ENCODE measurements at places on chromosomes 16 and 17.
A peak's percentile ranks its signal among the peaks of the same experiment; 100 is the strongest.

- DNase-seq, result no peak
Measured at GRCh38 chr17:21167303-21167702, 40.5 kb downstream of the DHRS7B start.

DNA sequence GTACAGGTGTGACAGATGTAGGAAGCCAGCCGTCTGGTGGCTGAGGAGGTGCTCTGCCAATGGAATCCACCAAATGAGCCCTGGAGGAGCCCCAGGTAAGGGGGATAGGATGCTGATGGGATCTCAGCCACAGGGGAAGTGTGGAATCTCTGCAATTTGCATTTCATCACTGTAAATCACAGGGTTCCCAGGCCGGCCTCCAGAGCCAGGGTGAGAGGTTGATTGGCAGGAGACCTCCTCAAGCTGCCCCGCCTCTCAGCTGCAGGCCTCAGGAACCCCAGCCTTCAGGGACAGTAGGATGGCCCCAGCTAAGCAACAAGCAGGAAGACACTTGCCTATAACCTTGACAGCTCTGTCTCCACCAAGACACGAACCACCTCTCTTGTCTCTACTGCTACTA lies 39.4 kb downstream of the RTN4RL1 start:
- no peak for DNase-seq

- DNase-seq, result no peak
Measured at GRCh38 chr17:43349142-43349541, 49.7 kb upstream of the ARL4D start.

DNA sequence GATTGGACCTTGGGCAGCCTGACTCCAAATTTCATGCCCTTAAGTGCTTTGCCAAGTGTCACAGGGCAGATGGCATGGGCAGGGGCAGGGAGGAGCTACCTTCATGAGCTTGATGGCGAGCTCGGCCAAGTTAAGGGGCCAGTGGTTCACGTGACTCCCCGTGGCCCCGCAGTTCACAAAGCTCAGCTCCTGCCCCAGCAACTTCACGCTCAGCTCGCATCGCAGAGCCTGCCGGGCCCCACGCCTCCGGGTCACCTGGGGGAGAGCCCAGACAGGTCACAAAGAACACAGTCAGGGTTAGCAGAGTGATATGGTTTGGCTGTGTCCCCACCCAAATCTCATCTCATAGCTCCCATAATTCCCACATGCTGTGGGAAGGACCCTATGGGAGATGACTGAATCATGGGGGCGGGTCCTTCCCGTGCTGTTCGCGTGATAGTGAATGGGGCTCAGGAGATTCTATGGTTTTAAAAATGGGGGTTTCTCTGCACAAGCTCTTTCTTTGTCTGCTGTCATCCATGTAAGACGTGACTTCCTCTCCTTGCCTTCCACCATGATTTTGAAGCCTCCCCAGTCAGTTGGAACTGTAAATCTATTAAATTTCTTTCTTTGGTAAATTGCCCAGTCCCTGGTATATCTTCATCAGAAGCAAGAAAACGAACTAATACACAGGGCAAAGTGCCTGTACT lies 108.1 kb downstream of the LITAF start:
- DNase-seq, result no peak

- peak; percentile 11 for DNase-seq
Measured at GRCh38 chr17:16873174-16874035, 98.5 kb downstream of the TNFRSF13B start.
